EH (cell line): ENCODE measurements at places on chromosomes 11 and 22.

GRCh38 chr22:44580176-44581095 lies 82.4 kb upstream of the RTL6 start:
- DNase-seq = no peak

- DNase-seq = no peak
These were observed 13.3 kb downstream of the APOL3 start for GRCh38 chr22:36147196-36147791.

GRCh38 chr11:73981051-73981805 lies 1.4 kb downstream of the UCP2 start:
- no peak for DNase-seq

GRCh38 chr11:103367650-103368049 lies 258.4 kb downstream of the DYNC2H1 start:
- peak; percentile 58 for DNase-seq

GRCh38 chr11:68020575-68020974 lies 9.9 kb upstream of the NDUFS8 start:
- peak; percentile 58 for DNase-seq

GRCh38 chr11:115961159-115962003 lies 457.2 kb upstream of the CADM1 start:
- DNase-seq = no peak

DNA sequence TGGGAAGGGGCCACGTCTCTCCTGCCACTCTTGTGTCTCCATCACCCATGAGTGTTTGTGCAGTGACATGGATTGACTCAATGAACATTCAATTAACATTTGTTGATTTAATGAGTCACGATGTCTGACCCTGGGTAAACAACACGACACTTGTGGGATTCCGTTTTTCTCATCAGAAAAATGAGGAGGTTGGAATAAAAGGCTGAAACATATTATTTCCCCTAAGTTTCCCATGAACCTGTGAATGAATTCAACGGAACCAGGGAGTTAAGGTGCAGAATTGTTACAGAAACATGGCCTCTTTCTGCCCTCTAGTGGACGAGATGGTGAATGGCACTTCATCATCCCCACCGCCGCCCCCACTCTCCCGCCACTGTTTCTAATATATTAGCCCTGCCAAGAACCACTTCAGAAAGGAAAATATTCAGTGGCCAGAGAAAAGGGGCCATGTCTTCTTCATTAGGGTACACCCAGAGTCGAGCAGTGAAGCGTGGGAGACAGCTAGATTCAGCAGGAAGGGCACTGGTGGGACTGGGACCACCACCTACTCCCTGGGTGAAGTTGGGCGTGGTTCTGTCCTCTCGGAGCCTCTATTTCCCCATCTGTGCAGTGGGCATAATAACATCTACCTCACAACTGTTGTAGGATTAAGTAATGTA lies 46.3 kb upstream of the SYT13 start:
- DNase-seq = peak; percentile 43

DNA sequence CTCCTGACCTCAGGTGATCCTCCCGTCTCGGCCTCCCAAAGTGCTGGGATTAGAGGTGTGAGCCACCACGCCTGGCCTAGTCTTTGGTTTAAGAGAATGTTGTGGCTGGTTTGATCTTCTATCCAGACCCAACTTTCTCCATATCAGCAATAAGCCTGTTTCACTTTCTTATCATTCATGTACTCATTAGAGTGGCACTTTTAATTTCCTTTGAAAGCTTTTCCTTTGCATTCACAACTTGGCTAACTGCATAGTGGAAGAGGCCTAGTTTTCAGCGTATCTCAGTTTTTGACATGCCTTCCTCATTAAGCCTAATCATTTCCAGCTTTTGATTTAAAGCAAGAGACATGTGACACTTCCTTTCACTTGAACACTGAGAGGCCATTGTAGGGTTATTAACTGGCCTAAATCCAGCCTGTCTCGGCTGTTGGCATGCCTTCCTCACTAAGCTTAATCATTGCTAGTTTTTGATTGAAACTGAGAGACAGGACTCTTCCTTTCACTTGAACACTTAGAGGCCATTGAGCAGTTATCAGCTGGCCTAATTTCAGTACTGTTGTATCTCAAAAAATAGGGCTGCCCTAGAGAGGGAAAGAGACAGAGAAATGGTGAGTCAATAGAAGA lies 13.1 kb upstream of the RPL3 start:
- DNase-seq = peak; percentile 79

GRCh38 chr11:58525037-58525614 lies 17.2 kb upstream of the OR5B21 start:
- peak; percentile 1 for DNase-seq

DNA sequence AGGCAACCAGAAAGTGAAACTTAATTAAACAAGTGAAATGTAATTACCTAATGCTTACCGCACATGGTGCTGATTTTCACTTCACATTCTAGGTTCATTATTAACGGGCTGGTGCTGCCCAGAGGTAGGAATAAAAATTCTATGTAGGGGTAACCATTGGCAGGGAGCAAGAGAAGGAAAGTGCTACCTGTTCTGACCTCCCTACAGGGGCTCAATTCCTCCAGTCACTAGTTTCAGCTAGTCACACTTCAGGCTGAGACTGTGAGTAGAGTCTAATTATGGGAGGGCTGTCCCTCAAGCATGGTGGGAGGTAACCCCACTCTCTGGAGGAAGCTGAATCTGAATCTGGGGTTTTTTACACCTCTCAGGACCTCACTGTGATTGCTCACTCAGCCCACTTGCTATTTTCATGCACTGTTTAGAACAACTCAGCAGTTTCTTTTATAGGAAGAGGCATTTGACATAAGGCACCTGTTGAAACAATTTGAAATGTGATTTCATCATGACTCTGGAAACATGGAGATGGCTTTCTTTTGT lies 75.4 kb downstream of the MAML2 start:
- DNase-seq = no peak

- peak; percentile 17 for DNase-seq
These were observed 24.7 kb downstream of the EXT2 start for GRCh38 chr11:44120169-44120568.

DNA sequence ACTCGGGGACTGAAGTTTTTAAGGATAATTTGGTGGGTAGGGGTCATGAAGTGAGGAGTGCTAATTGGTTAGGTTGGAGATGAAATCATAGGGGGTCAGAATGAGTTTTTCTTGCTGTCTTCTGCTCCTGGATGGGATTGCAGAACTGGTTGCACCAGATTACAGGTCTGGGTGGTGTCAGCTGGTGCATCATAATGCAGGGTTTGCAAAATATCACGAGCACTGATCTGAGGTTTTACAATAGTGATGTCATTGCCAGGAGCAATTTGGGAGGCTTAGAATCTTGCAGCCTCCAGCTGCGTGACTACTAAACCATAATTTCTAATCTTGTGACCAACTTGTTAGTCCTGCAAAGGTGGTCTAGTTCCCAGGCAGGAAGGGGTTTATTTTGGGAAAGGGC lies 46.4 kb upstream of the CALCB start:
- DNase-seq = no peak

DNA sequence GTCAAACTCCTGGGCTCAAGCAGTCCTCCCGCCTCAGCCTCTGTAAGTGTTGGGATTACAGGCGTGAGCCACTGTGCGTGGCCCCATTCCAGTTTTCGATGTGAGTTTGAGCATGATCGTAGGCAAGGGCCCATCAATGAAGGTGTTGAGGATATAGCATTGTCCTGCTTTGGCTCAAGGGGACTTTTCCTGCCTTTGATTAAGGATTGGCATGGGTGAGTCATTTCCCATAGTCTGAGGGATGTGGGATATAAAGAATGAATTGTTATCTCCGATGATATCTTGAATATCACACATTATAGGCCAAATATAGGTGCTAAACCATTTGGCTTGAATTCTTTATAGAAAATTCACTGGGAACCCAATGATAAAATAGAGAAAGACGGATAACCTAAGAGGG lies 30.4 kb downstream of the STIM1 start:
- DNase-seq = no peak

- no peak for DNase-seq
These were observed 369.4 kb upstream of the B3GAT1 start for GRCh38 chr11:134781380-134781866.

DNA sequence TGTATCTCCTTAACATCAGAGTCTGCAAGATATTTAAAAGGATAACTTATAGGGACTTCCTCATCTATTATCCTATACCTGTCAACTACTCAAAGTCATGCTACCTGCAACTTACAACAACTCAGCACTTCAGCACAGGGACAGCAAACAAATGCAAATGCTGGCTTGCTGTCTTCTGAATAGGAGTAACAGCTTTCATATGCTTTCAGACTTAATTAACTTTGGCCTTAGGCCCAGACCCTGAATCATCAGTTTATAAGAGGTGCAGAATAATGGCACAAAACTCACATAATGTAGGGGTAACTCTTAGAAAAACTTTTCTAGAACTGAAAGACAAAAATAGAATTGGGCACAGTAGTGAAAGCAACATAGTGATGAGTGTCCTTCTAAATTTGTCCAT lies 953.4 kb downstream of the DLG2 start:
- DNase-seq = no peak

- DNase-seq = peak; percentile 61
These were observed 7.7 kb downstream of the SLC37A2 start for GRCh38 chr11:125070699-125071254.

DNA sequence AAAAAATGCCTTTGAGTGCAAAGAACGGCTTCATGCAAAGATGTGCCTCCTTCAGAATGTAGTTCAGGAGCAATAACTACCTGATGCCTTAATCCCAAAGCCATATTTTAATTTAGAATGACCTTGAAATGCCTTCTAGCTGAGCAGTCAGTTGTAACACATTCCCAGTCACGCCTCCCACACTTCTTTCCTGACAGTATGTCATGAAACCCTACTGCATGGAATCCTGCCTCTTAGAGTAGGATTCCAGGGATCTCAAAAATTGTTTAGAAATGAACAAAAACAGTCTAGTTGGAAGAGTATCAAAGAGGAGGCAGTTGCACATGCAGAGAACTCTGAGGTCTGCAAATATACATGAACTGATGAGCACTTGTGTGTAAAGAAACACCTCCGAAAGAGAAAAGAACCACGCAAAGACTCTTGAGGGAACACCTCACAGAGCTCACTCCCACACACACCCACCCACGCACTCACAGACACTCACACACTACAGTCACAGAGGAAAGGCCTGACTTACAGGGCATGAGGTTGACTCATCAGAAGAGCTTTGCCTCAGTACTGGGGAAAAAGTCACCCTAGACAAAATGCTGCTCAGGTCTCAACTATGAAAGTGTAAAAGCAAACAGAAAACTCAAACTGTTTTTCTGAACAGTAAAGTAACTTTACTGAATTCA lies 77.4 kb downstream of the GGTLC2 start:
- DNase-seq = peak; percentile 36

DNA sequence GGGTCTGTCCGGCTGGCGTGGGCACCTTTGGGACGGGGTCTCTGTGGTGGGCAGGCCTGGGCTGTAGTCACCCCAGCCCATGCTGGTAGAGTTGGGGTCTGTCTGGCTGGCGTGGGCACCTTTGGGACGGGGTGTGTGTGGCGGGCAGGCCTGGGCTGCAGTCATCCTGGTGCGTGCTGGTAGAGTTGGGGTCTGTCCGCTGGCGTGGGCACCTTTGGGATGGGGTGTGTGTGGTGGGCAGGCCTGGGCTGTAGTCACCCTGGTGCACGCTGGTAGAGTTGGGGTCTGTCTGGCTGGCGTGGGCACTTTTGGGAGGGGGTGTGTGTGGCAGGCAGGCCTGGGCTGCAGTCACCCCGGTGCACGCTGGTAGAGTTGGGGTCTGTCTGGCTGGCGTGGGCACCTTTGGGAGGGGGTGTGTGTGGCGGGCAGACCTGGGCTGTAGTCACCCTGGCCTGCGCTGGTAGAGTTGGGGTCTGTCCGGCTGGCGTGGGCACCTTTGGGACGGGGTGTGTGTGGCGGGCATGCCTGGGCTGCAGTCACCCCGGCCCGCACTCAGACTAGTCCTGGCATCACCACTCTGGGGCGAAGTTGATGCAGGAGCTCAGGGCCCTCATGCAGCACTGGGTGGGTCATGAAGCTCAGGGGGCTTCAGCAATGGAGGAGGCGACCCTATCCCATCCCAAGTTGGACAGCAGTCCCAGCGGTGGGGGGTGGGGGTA lies 19.3 kb downstream of the PRR33 start:
- no peak for DNase-seq

DNA sequence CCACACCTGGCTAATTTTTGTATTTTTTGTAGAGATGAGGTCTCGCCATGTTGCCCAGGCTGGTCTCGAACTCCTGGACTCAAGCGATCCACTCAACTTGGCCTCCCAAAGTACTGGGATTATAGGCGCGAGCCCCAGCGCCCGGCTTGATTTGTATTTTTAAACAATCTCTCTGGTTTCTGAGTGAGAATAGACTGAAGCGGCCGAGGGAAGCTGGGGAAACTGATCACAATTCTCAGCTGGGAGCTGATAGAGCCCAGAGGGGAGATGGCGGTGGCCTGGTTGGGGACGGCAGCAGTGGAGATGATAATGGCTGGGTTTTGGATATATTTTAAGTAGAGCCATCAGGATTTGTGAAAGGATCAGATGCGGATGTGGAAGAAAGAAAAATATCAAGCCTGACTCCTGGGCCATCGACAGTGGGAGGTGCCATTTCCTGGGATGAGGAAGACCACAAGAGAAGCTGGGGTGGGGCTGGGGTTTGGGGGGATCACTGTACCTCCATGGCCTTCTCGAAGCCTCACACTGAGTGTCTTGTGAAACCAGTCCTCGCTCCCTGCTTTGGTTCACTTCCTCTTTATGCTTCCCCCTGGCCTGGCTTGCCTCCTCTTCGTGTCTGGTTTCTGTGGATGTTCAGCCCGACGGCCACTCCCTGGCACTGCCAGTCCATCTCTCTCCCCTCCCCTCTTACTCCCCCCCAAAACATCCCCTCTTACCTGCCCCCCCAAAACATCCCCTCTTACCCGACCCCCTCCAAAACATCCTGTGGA lies 51.9 kb downstream of the IGLL1 start:
- no peak for DNase-seq

DNA sequence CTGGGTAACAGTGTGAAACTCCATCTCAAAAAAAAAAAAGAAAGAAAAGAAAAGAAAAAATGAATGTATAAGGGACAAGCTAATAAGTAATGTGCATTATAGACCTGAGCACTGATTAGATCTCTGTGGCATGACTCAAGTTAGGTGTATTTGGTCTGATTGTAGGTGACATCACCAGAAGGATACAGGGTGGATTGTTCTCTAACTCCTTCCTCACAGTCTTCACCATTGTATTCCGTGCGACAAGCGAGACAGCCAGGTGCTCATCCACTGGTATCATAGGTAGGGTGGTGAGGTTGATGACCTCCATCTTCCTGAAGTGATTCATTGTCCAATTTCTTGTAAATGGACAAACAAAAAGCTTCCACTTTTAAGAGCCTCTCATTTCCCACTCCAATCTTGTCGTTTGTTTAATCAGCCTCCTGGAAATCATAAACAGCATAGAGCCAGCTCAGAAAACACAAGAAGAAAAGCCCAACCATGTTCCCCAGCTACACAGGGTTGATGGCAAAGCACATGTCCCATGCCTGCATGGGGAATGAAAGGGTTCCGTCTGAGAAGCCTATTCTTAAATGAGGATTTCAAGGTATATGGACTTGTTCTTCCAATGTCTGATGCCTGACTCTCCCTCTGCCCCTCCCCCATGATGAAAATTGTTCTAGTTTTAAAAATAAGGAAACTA lies 6.2 kb downstream of the FAM227A start:
- DNase-seq = no peak
